ENCODE measurements at places on chromosomes 1 and 21. TPM values are rescaled to one million over a fixed set of nuclear protein-coding genes. Genes with fewer than 3 reads are reported as not detected.

- no peak for DNase-seq
- no peak overlapping the region for H3K27ac ChIP-seq
- H3K4me1 ChIP-seq: no peaks in the 10 kb centered on the region
- no peaks in the 10 kb centered on the region for H3K27me3 ChIP-seq
Observed at GRCh38 chr1:55916907-55917306, 662.5 kb downstream of the PLPP3 start.

The IGSF5 gene
- total RNA-seq: 0.60 TPM

DNA sequence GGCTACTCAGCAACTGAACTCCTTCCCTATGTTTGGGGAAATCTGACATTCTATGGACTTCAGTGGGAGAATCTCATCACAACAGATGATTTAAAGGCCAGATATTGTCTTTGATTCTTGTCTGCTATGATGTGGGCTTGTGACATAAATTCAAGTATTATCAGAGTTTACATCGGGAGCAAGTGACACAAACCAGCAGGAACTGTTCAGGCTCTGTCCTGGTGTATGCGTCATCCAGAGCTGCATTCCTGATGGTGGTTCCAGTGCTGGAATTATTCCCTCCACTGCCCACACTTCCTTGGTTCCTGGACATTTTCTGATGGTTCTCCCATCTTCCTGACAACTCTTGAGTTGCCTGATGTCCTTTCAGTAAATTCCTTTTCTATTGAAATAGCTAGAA lies 10.8 kb upstream of the LSM10 start:
- H3K4me1 ChIP-seq: no peaks in the 10 kb centered on the region
- no peak for DNase-seq
- H3K27ac ChIP-seq: no peak overlapping the region
- H3K36me3 ChIP-seq: no peaks in the 10 kb centered on the region
- H3K4me3 ChIP-seq: no peak overlapping the region

- DNase-seq: peak; percentile 45
- H3K4me1 ChIP-seq: peaks cover 7% of the 10 kb centered on the region
- H3K27ac ChIP-seq: no peak overlapping the region
- no peaks in the 10 kb centered on the region for H3K36me3 ChIP-seq
- H3K4me3 ChIP-seq: no peak overlapping the region
Observed at GRCh38 chr1:22763487-22764200, 53.0 kb downstream of the EPHB2 start.

The MORC3 gene
- total RNA-seq: 43.6 TPM
